ENCODE measurements at places on chromosomes 3 and 15.

- no peak for DNase-seq
Measured at GRCh38 chr3:171184372-171184771, 157.9 kb upstream of the SLC2A2 start.

GRCh38 chr15:89398896-89399237, 64.2 kb upstream of the POLG start:
- no peak for DNase-seq

- no peak for DNase-seq
Measured at GRCh38 chr3:101072300-101072699, 79.1 kb upstream of the ABI3BP start.

DNA sequence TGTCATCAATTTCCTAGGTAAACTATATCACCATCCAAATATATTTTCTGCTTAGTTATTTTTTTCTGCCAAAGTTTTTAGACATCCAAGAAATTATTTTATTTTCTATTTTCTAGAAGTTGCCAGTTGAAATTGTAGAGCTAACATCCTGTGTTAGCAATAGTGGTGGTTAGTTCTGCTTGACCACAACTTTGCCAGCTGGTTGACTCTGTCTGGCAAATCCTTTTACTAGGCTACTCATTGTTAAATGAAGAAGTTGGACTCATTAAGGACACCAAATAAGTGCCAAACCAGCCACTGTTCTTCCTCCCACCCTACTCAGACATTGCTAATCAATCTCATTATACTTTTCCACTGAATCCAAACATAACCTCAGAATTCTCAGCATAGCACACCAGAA, 15.4 kb upstream of the CRBN start:
- DNase-seq = no peak

DNA sequence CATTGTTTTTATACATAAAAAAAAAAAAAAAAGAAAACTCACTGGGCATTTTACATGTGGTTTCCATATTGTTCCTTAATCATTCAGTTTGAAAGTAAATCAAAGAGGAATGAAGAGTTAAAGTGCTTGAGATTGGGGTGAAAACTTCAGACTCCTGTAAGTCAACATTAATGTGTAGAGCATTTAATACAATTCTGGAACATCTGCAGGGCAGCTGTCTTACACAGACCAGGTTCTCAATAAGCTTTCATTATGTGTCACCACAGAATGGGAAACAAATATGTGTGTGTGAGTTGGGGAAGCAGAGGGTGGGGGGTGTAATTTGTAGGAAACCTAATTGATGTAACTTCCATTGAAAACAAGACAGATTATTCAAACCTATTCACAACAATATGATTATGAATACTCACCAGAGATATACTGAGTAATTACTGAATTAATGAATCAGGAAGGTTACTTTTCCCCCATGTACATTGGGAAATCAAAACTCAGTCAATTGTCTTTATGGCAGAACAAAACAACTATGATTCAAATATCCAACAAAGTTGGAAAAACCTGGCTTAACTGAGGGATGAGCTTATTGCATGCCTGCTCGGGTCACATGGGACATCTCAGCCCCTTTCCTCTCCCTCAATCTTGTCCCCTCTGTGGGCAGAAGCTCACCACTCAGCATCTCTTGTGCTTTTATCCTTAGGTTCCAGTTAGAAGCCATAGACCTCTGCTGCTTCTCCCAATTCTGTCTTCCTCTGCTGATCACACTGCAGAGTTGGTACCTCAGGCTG, 281.2 kb upstream of the THBS1 start:
- no peak for DNase-seq

DNA sequence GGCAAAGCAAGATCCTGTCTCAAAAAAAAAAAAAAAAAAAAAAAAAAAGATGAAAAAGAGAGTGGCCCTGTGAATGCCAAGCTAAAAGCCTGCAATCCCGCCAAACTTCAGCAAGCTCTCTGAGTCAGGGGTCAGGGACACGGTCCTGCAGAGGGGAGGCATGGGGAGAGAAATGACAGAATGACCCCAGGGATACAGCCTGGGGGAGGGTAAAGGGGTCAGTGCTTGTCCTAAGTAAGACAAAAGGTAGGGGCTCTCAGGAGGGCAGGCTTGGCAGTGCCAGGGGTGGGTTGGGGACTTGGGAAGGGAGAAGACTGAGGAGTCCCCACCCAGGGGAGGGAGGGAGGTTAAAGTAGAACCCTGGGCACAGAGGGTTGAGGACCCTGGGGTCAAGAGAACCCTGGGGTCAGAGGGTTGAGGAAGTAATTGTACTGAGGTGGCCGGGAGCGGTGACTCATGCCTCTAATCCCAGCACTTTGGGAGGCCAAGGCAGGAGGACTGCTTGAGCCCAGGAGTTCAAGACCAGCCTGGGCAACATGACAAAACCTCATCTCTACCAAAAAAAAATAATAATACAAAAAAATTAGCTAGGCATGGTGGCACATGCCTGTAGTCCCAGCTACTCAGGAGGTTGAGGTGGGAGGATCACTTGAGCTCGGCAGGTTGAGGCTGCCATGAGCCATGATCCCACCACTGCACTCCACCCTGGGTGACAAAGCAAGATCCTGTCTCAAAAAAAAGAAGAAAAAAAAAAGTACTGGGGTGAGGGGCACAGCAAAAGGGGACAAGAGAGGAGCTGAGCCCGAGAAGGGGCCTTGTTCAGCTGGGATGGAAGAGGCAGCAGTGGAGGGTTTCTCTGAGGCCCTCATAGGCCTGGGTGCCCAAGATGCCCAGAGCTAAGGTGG, 5.2 kb upstream of the SEMA3B start:
- no peak for DNase-seq

GRCh38 chr3:4561661-4562060, 68.5 kb downstream of the ITPR1 start:
- DNase-seq = no peak

DNA sequence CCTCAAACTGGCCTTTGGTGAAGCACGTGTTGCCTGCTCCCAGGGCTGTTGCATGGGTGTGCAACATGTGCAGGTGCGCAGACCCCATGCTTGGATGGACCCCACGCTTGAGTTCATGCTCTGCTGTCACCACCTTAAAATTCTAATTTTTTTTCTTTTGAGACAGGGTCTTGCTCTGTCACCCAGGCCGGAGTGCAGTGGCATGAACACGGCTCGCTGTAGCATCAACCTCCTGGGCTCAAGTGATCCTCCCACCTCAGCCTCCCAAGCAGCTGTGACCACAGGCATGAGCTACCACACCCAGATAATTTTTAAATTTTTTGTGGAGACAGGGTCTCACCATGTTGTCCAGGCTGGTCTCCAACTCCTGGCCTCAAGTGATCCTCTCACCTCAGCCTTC, 9.1 kb upstream of the IGDCC3 start:
- no peak for DNase-seq

GRCh38 chr3:71244826-71245488, 338.6 kb downstream of the FOXP1 start:
- no peak for DNase-seq

DNA sequence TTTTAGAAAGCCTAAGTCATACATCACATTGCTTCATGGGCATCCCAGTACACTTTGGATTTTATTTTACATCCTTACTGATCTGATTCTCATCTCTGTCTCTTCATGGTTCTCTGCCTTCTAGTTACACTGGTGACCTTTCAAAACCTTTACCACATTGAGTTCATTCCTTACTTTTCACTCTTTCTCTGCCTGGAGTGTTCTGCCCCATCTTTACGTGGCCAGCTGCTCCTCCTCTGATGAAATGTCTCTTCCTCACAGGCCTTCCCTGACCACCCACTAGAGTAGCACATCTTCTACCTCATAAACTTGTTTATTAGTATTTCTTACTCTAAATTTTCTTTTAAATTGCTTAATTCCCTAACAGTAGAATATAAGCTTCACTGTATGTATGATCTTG, 17.7 kb downstream of the CTNNB1 start:
- no peak for DNase-seq

DNA sequence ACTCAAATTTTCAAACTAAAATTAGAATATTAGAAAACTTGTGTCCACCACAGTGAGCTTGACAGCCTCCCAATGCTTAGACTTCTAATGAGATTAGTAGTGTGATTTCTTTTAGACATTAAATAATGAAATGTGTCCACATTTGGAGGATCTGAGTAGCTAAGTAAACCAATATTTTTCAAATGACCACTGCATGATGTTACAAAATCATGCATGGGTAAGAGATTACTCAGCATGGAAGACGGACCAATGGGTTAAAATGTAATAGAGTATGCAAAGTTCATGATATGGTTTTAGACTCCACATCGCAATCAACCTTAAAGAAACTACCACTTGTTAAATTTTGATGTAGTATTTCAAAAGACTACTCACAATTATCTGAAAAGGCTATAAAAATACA, 130.6 kb downstream of the IMPG2 start:
- no peak for DNase-seq

- no peak for DNase-seq
Measured at GRCh38 chr3:127671523-127672428, 976 bp upstream of the ABTB1 start.

GRCh38 chr3:171956181-171956683, 83.1 kb upstream of the FNDC3B start:
- DNase-seq = no peak

DNA sequence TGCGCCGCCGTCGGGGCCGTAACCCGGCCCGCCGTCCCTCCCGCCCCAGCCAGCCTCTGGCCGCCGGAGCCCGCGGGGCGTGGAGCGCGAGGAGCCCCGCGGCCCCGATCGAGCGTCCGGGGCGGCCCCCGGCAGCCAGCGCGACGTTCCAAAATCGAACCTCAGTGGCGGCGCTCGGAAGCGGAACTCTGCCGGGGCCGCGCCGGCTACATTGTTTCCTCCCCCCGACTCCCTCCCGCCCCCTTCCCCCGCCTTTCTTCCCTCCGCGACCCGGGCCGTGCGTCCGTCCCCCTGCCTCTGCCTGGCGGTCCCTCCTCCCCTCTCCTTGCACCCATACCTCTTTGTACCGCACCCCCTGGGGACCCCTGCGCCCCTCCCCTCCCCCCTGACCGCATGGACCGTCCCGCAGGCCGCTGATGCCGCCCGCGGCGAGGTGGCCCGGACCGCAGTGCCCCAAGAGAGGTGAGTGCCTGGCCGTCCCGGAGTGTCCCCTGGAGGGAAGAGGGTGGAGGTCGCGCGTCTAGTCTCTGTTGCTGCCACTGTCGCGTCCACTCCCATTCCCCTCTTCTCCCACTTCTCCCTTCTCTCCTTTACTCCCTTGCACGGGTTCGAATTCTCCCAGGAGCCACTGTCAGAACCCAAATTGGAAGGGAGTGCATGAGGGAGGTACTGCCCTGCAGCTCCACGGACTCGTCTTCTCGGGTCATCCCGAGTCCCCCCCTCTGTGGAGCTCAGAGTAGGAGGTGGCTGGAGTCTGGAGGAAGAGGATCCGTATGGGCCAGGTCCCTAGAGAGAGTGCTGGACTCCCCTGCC, 585 bp downstream of the CSK start:
- no peak for DNase-seq

- DNase-seq = no peak
Measured at GRCh38 chr3:171862392-171862791, 19.2 kb downstream of the TMEM212 start.

DNA sequence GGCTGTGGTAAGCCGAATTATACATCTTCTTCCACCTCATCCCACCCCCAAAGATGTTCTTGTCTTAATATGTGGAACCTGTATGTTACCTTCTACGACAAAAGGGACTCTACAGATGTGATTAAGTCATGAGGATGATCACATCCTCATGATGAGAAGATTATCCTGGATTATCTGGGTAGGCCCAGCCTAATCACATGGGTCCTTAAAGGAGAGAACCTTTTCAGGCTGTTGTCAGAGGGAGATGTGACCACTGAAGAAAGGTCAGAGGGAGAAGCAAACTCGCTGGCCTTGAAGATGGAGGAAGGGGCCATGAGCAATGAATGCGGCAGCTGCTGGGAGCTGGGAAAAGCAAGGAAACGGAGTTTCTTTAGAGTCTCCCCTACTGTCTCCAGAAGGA, 12.9 kb upstream of the SCG3 start:
- DNase-seq = no peak

GRCh38 chr3:84772841-84773240, 185.9 kb upstream of the CADM2 start:
- no peak for DNase-seq

- DNase-seq = no peak
Measured at GRCh38 chr15:48002767-48003166, 118.0 kb upstream of the SLC24A5 start.

DNA sequence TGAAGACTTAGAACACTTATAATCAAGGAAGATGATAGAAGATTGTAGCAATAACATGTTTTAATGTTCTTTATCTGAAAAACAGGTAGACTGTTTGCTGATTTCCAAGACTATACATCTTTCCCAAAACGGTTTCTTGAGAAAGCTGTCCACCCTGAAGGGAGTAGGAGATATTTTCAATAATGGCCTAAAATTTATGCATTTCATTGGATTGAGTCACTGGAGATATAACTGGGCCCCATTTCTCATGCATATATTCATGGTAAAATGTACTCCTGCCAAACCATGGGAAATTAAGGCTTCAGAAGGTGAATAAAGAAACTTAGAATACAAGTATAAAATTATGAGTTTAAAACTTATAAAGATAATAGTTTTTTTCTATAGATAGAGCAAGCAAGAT, 143.9 kb downstream of the LSAMP start:
- no peak for DNase-seq

- no peak for DNase-seq
Measured at GRCh38 chr3:52268036-52268435, 10.4 kb downstream of the WDR82 start.

GRCh38 chr15:73862276-73862675, 11.1 kb upstream of the TBC1D21 start:
- no peak for DNase-seq

DNA sequence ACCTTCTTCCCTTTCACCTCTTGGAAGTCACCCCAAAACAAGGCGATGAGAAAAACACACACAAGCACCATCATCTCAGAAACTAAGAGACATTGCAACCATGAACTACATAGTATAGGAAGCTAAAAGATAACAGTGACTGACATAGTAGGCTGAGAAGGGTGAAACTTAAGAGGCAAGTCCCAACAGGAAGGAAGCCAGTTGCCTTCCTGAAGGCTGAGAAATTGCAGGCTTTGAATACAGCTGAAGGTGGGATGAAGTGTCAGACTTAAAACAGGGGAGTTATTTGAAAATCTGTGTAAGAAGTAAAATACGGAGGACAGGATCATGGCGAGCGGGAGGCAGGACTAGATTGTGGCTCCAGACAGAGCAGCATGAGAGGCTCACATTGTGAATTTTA, 27.8 kb downstream of the SLC27A2 start:
- no peak for DNase-seq

DNA sequence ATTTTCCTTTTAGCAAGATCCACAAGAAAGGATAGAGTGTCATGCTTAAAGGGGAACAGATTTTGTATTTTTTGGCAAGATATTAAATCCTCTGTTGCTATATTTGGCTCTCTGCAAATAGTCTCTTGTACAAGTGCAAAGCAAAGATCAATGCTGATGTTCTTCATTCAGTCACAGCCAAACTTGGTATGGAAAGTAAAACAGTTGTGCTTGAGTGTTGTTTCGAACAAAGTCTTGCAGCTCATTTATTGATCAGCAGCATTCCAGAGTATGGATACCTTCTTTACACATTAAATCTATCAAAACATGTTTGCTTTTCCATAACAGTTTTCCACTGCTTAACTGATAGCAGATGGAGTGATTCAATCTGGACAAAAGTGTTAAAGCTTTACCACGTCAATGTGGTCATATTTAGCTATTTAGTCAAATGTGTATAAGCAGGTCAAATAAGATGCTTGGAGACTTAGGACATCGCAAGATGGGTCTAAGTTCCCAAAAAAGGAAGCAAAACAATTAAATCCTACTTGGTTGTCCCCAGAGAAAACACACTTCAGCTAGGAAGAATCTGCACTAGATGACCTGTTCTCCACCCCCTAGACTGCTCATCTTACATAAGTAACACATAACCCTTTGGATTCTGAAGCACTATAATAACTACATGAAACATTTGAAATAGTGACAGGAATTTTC, 52.4 kb downstream of the VGLL3 start:
- DNase-seq = no peak
